ENCODE measurements at places on chromosomes 4 and X.

- DNase-seq, result no peak
Measured at GRCh38 chrX:44043496-44043895, 70.3 kb upstream of the NDP start.

GRCh38 chr4:111209706-111210105 lies 586.8 kb upstream of the PITX2 start:
- DNase-seq, result no peak

- DNase-seq, result no peak
Measured at GRCh38 chrX:57932266-57932665, 22.0 kb upstream of the ZXDA start.

DNA sequence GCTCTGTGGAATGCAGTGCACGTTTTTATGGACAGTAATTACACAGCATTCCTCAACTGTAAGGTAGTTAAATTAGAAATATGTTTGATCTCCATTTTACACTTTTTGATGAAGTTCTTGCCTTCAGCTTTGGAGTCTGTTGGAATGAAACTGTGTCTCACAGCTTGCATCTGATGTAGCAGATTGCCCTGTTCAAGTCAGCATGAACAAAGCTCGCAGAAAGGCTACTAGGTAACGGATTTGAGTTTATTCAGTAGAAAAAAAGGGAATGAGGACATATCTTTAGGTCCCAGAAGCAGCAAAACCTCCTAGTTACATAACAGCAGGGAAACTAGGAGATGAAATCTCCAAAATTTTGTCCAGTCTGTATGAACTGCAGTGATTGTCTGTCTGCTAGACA lies 24.3 kb upstream of the CBLL2 start:
- DNase-seq, result no peak

DNA sequence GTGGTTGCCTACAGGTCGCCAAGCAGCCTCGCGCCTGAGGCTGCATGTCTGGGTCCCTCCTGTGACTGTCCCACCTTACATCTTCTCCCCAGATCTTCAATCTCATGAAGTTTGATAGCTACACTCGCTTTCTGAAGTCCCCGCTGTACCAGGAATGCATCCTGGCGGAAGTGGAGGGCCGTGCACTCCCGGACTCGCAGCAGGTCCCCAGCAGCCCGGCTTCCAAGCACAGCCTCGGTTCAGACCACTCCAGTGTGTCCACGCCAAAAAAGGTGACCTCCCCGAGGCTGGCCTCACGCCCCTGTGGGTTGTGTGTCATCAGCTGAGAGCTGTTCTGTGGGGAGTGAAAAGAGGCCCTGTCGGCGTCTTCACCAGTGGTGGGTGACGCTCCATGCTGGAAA lies 24.9 kb upstream of the HGFAC start:
- no peak for DNase-seq

- no peak for DNase-seq
Measured at GRCh38 chr4:751676-752075, 46.0 kb downstream of the PCGF3 start.

DNA sequence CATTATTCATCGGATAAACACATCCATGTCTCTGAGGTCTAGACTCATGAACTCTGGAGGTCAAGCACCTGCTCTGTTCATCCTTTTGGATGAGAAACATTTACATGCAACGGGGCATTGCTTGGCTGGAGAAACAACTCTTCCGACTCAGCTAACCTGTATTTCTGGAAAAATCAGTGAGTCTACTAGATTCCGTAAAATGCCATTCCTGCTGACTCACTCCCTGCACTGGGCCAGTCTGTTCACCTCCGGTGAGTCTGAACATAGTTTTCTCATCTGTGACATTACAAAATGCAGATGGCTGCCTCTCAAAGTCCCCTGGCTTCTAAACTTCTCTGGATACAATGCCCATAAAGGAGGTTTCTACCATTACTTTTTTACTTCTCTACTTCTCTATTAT lies 185.7 kb upstream of the HS3ST1 start:
- no peak for DNase-seq

Measured in SJSA1 (cell line).